ENCODE measurements at places on chromosomes 12 and 14. TPM values are rescaled to one million over a fixed set of nuclear protein-coding genes. Genes with fewer than 3 reads are reported as not detected.

TPH2 gene
- polyA plus RNA-seq, result not detected

GALNT9 gene
- not detected for polyA plus RNA-seq

DBX2 gene
- not detected for polyA plus RNA-seq

- no peak overlapping the region for H3K4me3 ChIP-seq
- no peak overlapping the region for H3K27ac ChIP-seq
- no peaks in the 10 kb centered on the region for H3K4me1 ChIP-seq
- DNase-seq, result no peak
- H3K36me3 ChIP-seq, result no peaks in the 10 kb centered on the region
Observed at GRCh38 chr12:111190741-111191526, 178.0 kb downstream of the PHETA1 start.

DNA sequence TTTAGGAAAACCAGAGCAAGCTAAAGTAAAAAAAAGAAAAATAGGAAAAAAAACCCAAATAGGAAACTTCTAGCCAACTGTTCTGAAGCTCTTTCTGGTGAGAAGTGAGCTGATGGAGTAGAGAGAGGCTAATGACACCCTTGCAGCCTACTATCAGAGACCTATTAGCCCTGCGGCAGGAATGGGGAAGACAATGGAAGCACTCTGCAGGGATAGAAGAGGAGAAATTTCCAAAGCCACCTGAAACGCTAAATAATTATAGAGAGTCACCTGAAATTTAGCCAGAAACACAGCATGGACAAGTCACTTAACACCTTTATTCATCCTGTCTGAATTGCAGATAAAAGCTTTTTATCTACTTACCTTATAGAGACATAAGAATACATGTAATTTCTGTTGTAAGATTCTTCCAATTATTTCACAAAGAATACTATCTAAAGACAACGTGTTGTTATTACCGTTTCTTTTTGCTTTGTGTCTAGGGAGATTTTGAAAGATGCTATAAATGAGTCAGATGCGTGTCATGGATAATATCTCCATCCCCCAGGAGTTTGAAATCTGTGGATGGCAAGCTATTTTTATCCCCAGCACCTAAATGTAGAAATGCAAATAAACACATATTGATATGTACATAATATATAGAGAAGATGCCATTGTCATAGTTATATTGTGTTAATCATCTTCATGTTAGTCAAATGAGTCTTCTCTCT, 138.6 kb downstream of the TPH2 start:
- H3K27me3 ChIP-seq, result no peaks in the 10 kb centered on the region
- no peaks in the 10 kb centered on the region for H3K4me1 ChIP-seq

GRCh38 chr12:53733051-53733806, 6.0 kb upstream of the CALCOCO1 start:
- H3K36me3 ChIP-seq, result no peaks in the 10 kb centered on the region
- no peak for DNase-seq
- no peak overlapping the region for H3K27ac ChIP-seq

GRCh38 chr12:127635838-127636237, 631.1 kb upstream of the TMEM132C start:
- H3K4me3 ChIP-seq, result no peak overlapping the region
- H3K27ac ChIP-seq, result no peak overlapping the region
- no peak for DNase-seq
- no peaks in the 10 kb centered on the region for H3K27me3 ChIP-seq
- H3K4me1 ChIP-seq, result no peaks in the 10 kb centered on the region
- H3K36me3 ChIP-seq, result no peaks in the 10 kb centered on the region

GRCh38 chr12:91887957-91888356, 257.7 kb downstream of the BTG1 start:
- H3K27me3 ChIP-seq, result no peaks in the 10 kb centered on the region
- H3K36me3 ChIP-seq, result no peaks in the 10 kb centered on the region
- no peak for DNase-seq
- no peak overlapping the region for H3K27ac ChIP-seq

GRCh38 chr14:60002819-60003492, 83.0 kb downstream of the LRRC9 start:
- no peak for DNase-seq
- H3K4me3 ChIP-seq, result no peak overlapping the region
- H3K4me1 ChIP-seq, result no peaks in the 10 kb centered on the region
- H3K36me3 ChIP-seq, result no peaks in the 10 kb centered on the region

DNA sequence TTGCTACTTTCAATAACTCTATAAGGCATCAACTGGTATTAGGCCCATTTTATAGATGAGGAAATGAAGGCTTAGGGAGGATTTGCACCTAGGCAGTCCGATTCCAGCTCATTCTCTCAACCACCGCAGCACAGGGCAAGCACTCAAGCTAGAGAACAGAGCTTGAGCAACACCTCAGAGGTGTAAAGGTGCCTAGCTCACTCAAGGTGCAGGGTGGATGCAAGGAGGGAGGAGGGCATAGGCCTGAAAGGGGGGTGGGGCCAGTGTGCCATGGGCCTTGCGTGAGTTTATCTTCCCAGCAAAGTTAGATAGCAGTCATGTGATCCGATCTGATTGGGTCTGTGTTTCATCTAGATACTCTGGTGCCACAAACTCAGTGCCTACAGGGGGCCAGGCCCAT, 10.2 kb upstream of the EMP1 start:
- H3K4me1 ChIP-seq, result no peaks in the 10 kb centered on the region
- H3K27ac ChIP-seq, result no peak overlapping the region
- no peak overlapping the region for H3K4me3 ChIP-seq
- H3K27me3 ChIP-seq, result no peaks in the 10 kb centered on the region
- H3K36me3 ChIP-seq, result no peaks in the 10 kb centered on the region

GRCh38 chr14:44803239-44803905, 158.4 kb downstream of the KLHL28 start:
- no peak overlapping the region for H3K27ac ChIP-seq
- H3K36me3 ChIP-seq, result no peaks in the 10 kb centered on the region
- H3K27me3 ChIP-seq, result no peaks in the 10 kb centered on the region
- no peak overlapping the region for H3K4me3 ChIP-seq

DNA sequence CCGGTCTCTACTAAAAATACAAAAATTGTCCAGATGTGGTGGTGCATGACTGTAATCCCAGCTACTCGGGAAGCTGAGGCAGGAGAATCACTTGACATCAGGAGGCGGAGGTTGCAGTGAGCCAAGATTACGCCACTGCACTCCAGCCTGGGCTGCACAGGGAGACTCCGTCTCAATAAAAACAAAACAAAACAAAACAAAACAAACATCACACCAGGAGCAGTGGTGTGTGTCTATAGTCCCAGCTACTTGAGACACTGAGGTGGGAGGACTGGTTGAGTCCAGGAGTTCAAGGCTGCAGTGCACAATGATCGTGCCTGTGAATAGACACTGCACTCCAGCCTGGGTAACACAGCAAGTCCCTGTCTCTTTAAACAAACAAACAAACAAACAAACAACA, 89.5 kb upstream of the HECTD1 start:
- H3K27me3 ChIP-seq, result no peaks in the 10 kb centered on the region
- no peaks in the 10 kb centered on the region for H3K36me3 ChIP-seq
- no peak overlapping the region for H3K27ac ChIP-seq
- no peak for DNase-seq
- no peak overlapping the region for H3K4me3 ChIP-seq

DNA sequence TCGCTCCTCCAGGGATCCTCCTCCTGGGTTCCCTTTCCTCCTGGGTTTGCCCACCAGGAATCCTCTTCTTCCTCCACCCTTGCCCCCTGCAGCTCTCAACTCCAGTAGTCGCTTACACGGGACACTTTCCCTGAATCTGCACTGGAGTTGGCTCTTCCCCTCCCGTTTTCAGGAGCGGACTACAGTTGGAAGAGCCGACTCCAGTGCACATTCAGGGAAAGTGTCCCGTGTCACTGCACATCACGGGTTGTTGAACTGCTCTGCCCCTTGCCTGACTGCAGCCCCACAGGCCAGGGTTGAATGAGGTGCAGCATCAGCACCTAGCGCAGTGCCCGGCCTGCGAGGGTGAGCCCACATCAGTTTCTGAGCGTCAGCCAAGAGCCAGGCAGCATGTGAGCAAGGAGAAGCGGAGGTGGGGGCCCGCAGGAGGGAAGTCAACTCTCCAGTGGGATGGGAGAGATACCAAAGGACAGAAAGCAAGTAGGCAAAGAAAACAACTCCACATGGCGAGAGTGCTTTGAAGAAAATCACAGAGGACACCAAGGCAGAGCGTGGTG, 13.1 kb downstream of the RAPGEF3 start:
- no peaks in the 10 kb centered on the region for H3K27me3 ChIP-seq
- no peaks in the 10 kb centered on the region for H3K36me3 ChIP-seq
- H3K27ac ChIP-seq, result no peak overlapping the region
- no peak for DNase-seq

DNA sequence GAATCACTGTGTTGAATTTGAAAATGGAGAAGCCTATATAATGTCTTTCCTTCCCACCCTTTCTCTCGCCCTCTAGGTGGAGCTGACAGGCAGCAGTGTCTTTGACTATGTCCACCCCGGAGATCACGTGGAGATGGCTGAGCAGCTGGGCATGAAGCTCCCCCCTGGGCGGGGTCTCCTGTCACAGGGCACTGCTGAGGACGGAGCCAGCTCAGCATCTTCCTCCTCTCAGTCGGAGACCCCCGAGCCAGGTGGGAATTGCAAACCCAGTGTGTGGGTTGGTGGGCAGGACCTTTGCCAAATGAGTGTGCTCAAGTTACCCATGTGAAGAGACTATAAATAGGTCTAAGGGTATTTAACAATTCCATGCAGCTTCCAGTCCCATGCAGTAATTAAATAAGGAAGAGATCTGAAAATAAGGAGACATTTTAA, 274.7 kb downstream of the EGLN3 start:
- H3K36me3 ChIP-seq, result no peaks in the 10 kb centered on the region
- H3K27ac ChIP-seq, result no peak overlapping the region
- H3K4me1 ChIP-seq, result no peaks in the 10 kb centered on the region
- H3K4me3 ChIP-seq, result no peak overlapping the region

DNA sequence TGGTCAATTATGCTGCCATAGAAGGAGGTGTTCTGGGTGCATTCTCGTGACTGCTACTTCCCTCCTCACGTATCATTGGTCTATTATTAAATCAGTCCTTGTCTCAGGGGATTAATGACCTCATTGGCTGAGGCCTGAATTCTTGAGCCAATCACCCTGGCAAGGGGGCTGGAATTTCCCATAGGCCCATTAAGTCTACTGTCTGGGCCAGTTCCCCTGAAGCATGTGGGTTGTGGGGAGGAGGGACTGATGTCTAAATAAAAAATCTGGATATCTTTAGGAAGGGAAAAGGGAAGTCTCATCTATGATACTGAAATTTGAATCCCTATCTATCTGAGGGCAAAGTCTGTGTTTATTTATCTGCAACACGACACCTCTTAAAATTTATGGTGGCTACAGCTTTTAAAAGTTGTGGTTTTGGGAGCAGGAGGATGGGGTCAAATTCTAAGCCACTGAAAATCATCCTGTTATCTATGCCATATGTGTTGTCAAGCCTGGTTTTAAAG, 71.9 kb downstream of the DYRK2 start:
- H3K27ac ChIP-seq, result no peak overlapping the region
- peaks cover 6% of the 10 kb centered on the region for H3K4me1 ChIP-seq
- H3K4me3 ChIP-seq, result no peak overlapping the region
- H3K27me3 ChIP-seq, result no peaks in the 10 kb centered on the region

DNA sequence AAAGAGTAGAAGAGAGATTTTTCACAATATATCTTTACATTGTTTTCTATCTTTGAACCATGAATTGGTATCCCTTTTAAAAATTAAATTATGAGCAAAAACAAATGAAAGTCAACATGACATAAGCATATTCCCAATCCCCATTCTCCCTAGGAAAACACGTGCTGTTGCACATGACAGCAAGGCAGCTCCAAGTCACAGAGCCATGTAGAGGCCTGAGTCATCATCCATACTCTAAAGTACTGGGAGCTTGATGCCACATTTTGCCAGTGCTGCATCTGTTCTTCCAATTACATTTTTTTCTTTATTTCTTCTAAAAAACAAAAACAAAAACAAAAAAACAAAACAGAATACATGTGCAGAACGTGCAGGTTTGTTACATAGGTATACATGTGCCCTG, 115.2 kb downstream of the ITPR2 start:
- H3K27ac ChIP-seq, result no peak overlapping the region
- no peak for DNase-seq
- H3K36me3 ChIP-seq, result no peaks in the 10 kb centered on the region
- H3K27me3 ChIP-seq, result no peaks in the 10 kb centered on the region
- H3K4me1 ChIP-seq, result peaks cover 1% of the 10 kb centered on the region

DNA sequence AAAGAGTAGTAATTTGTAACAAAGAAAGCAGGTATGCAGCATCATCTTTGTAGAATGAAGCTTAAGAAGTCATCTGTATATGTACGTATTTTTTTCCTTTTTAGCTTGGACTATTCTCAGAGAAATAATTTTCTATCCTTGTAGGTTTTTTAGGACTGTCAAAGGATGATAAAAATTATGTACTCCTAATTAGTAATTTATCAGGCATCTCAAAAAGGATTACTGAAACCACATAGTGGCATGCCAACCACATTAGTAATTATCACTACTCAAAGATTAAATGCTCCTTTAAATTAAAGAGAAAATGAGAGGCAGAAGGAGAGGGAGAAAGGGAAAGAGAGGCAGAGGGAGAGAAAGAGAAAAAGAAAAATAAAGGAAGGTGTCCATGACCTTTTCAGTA, 17.3 kb downstream of the TTC8 start:
- H3K4me1 ChIP-seq, result no peaks in the 10 kb centered on the region
- DNase-seq, result no peak
- no peak overlapping the region for H3K27ac ChIP-seq
- H3K4me3 ChIP-seq, result no peak overlapping the region

- H3K27me3 ChIP-seq, result no peaks in the 10 kb centered on the region
Observed at GRCh38 chr12:118034429-118035189, 18.1 kb downstream of the RFC5 start.
